ENCODE measurements at places on chromosomes 16 and 17. TPM values are rescaled to one million over a fixed set of nuclear protein-coding genes. Genes with fewer than 3 reads are reported as not detected.

The SLC13A5 gene
- total RNA-seq = not detected

DNA sequence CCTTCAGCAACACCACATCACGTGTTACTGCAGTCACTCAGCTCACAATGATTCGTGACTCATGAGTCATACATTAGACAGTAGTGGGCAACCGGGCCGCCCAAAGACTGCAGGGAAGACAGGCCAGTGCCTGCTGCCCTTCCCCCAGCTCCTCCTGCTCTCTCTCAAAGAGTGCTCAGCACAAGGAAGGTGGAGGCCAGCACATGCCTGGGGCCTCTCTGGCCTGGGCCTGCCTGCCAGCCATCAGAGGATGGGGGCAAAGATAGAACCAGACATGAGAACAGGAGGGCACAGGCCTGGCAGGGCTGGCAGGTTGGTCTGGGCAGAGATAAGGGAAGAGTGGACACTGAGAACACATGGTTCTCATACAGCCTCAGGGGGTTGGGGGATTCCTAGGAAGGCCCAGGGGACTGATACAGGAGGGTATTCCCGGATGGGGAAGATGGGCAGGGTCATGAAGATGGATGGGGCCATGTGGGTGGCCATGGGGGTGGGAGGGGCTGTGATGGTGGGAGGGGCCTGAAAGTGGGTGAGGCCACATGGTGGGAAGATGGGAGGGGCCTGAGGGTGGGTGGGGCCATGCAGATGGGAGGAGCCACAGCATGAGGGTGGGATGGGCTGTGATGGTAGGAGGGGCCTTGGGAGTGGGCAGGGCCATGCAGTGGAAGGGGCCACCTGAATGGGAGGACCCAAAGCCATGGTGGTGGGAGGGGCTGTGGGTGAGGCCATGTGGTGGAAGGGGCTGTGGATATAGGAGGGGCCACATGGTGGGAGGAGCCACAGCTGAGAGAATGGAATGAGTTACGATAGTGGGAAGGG, 29.0 kb downstream of the KATNB1 start:
- peak; percentile 85 for DNase-seq

DNA sequence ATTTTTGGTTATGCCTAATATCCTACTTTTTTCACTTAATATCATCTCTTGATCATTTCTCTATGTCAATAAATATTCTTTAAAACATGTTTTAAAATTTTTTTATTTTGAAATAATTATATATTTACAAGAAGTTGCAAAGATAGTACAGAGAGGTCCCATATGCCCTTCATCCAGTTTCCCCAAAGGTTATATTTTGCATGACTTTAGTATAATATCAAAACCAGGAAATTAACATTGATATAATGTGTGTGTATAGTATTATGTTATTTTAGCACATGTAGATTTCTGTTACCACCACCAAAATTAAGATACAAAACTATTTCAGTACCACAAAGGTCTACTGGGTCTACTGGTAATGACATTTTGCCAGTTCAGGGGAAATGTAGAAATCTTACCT, 60.7 kb downstream of the EFCAB5 start:
- DNase-seq = no peak

The CASKIN1 gene
- not detected for total RNA-seq

DNA sequence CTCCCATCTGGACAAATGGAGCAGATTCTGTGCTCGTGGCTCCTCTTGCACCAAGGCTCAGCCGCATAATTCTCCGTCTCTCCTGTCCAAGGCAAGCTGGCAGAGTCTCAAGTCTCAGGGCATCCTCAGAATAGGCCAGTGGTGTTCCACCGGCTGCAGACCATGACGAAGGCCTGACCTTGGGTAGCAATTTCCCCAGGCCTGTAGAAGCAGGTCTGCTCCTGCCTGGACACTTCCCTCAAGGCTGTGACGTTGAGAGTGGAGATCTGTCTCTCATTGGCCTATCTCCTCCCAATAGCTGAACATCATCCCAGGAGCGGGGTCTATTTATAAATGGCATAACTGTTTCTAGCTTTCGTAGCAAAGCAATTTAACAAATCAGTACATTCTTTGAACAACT, 33.3 kb upstream of the SRSF1 start:
- DNase-seq = no peak

DNA sequence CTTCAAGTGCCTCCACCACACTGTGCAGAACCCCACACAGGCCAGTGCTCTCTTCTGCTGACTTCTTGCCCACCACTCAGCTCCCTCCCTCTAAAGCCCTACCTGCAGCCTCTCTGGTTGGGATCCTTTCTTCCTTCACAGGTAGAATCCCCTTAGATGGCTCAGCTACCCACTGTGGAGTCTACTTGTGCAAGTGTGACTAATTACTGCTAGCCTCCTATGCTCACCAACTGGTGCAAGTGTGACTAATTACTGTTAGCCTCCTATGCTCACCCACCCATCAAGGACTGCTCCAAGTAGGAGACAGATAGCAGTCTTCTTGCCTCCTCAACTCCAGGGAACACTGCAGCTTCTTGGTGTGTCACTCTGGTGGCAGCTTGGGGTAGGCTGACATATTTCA, 43.6 kb downstream of the TEX14 start:
- no peak for DNase-seq
